ENCODE measurements at places on chromosomes 1 and 21.
A peak's percentile ranks its signal among the peaks of the same experiment; 100 is the strongest.

- H3K4me3 ChIP-seq, result peak overlapping the region; percentile 10
- H3K27me3 ChIP-seq, result no peaks in the 10 kb centered on the region
- DNase-seq, result no peak
- peaks cover 15% of the 10 kb centered on the region for H3K4me1 ChIP-seq
Observed at GRCh38 chr1:163875200-163875926, 553.6 kb downstream of the NUF2 start.

- H3K27me3 ChIP-seq, result peaks cover 4% of the 10 kb centered on the region
- H3K4me3 ChIP-seq, result no peak overlapping the region
- no peaks in the 10 kb centered on the region for H3K36me3 ChIP-seq
- no peak for DNase-seq
- H3K27ac ChIP-seq, result no peak overlapping the region
Observed at GRCh38 chr1:7338439-7338838, 432.7 kb upstream of the VAMP3 start.

DNA sequence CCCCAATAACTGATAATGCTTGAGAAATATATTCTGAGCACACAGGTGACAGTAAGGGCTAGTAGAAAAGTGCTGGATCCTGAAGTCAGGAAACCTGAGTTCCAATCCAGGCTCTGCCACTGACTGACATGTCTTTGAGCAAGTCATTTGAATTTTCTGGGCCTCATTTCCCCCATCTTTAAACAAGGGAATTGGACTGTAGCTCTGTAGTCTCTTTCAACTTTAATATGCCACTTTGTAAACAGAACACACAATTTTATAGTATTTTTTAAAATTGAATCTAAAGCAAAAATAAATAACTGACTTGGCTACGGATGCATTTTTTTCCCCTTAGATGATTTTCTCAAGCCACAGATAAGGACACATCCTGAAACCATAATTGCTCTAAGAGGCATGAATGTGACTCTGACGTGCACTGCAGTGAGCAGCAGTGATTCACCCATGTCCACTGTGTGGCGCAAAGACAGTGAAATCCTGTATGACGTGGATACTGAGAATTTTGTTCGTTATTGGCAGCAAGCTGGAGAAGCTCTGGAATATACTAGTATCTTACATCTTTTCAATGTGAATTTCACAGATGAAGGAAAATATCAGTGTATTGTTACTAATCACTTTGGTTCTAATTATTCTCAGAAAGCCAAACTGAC is 37.0 kb downstream of the LRIG2 start:
- DNase-seq, result no peak
- no peak overlapping the region for H3K4me3 ChIP-seq
- H3K27ac ChIP-seq, result no peak overlapping the region
- H3K36me3 ChIP-seq, result no peaks in the 10 kb centered on the region
- no peaks in the 10 kb centered on the region for H3K4me1 ChIP-seq

DNA sequence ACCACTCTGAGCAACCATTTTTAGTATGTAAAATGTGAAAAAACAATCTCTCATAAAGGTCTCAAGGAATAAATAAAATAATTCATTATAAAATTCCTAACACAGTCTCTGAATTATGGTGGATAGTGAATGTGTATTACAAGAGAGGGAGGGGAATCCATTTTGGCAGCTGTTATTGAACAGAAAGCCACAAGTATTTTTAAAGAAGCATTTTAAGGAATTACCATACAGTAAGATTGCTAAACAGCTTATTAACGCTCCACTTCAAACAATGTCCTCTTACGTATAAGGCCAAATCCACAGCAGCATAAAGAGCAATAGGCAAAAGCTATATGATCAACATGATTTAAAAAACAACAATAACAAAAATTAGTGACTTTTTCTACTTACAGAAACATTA is 18.4 kb downstream of the PIGK start:
- no peak overlapping the region for H3K4me3 ChIP-seq
- H3K27ac ChIP-seq, result no peak overlapping the region
- H3K36me3 ChIP-seq, result peaks cover 7% of the 10 kb centered on the region
- H3K4me1 ChIP-seq, result no peaks in the 10 kb centered on the region

GRCh38 chr1:168271636-168272035 is 9.0 kb upstream of the TBX19 start:
- H3K27ac ChIP-seq, result no peak overlapping the region
- no peaks in the 10 kb centered on the region for H3K27me3 ChIP-seq

GRCh38 chr1:160375788-160376524 is 9.1 kb downstream of the NHLH1 start:
- peak overlapping the region; percentile 99 for H3K27ac ChIP-seq
- H3K27me3 ChIP-seq, result peaks cover 34% of the 10 kb centered on the region
- peak overlapping the region; percentile 96 for H3K4me3 ChIP-seq
- H3K36me3 ChIP-seq, result peaks cover 14% of the 10 kb centered on the region
- peaks cover 51% of the 10 kb centered on the region for H3K4me1 ChIP-seq
